ENCODE measurements at places on chromosomes 16 and 17.

- DNase-seq: no peak
Measured at GRCh38 chr16:86030116-86030515, 131.2 kb downstream of the IRF8 start.

GRCh38 chr17:32222621-32223020 lies 43.0 kb upstream of the RHBDL3 start:
- DNase-seq: no peak

GRCh38 chr17:37054894-37055293 lies 106.1 kb downstream of the AATF start:
- no peak for DNase-seq

DNA sequence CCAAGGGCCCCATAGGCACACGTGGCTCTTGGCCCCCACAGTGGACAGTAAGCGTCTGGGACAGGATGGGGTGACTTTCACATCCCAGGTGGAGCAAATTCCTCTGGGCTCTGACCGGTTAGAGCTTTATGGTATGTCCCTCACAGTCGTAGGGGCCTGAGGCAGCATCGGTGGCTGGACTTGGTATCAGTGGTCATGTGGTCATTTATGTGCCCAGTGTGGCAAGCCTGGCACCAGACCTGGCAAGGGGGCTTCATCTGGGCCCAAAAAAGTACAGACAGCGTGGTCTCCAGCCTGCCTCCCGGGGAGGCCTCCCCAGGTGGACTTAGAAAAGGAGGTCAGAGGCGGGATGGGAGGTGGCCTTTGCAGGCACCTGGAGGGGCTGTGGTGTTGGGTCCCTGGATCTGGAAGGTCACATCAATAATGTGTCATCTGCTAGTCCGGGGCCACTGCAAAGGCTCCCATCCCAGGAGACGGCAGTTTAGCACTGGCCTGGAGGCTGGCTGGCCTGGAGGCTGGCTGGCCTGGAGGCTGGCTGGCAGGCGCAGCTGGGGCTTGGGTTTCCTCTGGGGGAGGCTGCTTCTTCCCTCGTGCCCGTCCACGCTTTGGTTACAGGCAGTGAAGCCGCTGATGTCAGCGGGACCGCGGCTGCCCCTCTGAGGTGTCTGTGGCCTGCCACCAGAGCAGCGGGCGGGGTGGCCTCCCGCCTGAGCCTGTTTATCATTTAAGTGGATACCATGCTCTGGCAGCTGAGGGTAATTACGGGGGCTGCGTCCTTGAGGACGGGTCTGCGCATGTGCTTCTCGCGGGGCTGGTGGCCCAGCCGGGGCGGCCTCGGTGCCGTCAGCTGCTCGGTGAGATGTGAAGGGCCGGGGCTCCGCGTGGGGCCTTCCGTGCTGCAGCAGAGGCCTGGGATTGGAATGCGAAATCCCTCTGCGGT lies 20.7 kb upstream of the CBX4 start:
- DNase-seq: no peak

DNA sequence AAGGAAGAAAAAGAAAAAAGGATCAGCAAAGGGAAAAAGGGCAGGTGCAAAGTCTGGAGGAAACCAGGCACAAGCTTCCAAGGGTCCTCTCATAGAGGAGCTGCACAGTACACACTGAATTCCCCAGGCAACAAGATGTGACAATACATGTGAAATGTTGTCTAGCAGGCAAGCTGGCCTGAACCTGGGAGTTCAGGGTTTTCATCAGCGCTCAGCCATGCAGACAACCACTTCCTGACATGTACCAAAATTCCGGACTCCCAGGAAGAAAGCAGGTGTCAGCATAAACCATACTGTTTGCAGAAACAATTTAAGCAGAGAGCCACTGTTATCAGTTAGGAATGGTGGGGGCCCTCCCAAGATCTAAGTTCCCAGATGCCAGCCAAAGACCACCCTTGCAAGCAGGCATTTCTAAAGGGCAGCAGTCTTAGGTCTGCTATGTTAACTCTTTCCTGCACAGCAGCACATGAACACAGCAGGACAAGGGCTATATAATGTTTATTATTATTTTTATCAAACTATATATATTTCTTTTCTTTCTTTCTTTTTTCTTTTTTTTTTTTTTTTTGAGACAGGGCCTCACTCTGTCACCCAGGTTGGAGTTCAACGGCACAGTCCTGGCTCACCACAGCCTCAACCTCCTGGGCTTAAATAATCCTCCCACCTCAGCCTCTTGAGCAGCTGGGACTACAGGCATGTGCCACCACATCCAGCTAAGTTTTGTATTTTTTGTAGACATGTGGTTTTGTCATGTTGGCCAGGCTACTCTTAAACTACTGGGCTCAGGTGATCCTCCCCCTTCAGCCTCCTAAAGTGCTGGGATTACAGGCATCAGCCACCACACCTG lies 10.1 kb downstream of the TK2 start:
- no peak for DNase-seq

DNA sequence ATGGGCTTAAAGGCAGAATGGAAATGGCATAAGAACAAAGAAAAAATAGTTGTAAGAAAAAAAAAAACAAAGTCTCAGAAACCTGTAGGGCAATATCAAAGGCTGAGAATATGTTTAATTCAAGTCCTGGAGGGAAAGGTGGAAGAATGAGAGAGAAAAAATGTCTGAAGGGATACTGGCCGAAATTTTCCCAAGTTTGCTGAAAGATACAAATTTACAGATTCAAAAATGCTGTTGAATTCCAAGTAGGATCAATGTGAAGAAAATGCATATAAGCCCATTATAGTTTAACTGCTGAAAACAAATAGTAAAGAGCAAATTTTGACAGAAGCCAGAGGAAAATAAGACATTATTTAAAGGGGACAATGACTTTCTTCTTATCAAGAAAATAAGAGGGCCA lies 6.6 kb upstream of the USP22 start:
- no peak for DNase-seq

- no peak for DNase-seq
Measured at GRCh38 chr17:81434072-81434471, 38.8 kb downstream of the BAHCC1 start.

GRCh38 chr17:56898874-56899273 lies 15.0 kb downstream of the TRIM25 start:
- DNase-seq: no peak

GRCh38 chr17:70916469-70916868 lies 747.1 kb downstream of the KCNJ2 start:
- DNase-seq: no peak

DNA sequence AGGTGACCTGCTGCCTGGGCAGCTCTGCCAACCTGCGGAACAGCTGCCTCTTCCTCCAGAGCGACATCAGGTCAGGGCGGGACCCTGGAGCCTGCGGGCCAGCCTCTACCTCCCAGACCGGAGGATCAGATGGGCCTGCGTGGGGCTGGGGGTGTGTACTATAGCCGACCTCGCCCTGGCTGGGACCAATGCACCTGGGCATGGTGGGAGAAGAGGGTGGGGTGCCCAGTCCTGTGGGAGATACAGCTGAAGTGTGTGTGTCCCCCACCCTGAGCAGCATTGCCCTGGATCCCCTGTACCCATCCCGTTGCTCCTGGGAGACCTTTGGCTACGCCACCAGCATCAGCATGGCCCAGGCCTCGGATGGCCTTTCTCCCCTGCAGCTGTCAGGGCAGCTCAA lies 19.3 kb downstream of the CASKIN2 start:
- no peak for DNase-seq

DNA sequence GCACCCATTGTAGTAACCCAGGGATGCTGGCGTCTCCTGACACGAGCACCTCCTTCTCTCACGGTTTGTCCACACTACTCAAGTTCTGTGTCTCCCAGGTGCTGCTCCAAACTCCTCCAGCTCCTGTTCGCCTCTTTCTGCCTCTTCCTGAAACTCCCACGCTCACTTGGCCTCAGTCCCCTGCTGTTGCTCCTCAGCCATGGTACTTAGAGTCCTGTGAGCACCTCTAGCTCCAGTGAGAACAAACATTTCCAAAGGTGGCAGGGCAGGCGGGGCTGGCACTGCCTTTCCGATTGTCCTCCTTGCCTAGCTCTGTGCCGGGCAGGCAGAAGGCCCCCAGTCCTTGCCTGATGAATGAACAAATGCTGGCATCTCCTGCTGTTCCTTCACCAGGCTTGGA lies 146.1 kb downstream of the SDK2 start:
- no peak for DNase-seq

- DNase-seq: peak; percentile 56
Measured at GRCh38 chr17:50902372-50903353, 36.5 kb upstream of the TOB1 start.

DNA sequence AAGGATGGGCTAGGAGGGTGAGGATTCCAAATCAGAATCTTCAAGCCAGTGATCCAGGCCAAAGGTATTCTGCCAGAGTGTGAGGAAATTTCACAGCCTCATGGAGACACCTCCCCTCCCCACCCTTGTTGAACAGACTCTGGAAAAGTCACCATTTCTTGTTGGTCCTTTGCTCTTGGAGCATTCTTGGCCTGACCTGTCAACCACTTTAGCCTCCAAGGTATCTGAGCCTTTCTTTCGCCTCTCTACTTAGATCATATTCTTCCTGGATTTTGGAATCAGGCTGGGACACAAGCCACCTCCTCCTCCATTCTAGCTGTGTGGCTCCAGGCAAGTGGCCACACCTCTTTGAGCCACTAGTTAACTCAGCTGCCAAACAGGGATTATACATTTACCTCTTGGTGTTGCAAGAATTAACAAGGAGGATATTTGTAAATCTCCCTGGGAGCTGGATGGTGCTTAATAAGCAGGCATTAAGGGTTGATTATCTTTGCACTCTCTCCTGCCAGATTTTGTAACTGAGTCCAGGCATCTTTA lies 193.5 kb downstream of the WWOX start:
- no peak for DNase-seq

DNA sequence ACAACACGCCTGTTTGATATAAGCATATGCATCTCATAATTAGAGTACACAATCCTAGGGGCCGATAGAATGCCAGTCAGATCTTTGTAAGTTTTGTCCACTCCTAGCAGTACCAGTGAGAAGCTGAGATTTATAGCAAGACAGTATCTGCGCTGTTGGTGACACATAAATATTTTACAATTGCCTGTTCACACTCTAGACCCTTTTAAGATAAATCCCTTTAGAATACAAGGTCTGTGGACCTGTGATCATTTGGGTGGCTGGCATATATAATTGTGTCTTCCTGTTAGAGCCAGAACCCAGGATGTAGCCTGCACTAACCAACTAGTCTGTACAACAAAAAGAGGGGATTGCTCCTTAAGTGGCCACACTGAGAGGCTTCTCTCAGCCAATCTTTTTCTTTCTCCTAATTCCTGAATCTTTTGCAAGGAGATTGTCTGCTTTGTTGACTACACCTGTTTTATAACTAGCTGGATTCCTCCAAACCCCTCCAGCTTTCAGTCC lies 74.7 kb downstream of the WIPI1 start:
- no peak for DNase-seq

DNA sequence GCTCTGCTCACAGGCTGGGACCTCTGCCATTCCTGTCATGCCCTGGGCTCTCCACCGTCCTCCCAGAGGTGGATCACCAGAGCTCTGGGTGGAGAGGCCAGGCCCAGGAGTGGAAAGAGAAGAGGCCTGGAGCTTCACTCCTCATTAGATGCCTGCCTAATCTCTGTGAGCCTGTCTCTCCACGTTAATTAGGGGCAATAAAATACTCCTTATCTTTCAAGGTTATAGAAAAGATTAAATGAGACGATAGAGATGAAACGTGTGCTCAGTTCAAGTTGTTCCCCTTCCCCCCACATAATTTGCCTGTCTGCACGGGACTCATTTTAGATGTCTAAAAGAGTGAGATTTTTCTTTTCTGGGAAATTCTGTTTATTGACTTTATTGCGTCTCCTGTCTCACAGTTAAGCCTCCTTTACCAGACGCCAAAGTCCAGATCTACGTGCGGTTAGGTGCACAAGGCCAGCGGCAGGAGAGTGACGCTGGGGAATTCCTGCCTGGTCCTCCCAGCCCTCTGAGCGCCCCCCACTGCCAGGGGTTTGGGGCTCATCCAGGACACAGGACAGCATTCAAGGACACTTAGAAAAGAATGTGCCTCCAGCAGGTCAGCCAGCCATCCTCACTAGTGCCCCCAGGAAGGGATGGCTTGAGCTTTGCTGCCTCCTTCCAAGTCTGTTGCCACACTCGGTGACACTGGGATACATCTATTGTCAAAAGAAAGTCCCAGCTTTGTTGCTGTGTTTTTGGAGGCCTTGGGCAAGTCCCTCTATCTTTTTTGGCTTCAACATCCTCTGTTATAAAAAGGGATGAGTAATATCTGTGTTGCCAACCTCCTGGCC lies 42.3 kb downstream of the TBX4 start:
- DNase-seq: no peak

DNA sequence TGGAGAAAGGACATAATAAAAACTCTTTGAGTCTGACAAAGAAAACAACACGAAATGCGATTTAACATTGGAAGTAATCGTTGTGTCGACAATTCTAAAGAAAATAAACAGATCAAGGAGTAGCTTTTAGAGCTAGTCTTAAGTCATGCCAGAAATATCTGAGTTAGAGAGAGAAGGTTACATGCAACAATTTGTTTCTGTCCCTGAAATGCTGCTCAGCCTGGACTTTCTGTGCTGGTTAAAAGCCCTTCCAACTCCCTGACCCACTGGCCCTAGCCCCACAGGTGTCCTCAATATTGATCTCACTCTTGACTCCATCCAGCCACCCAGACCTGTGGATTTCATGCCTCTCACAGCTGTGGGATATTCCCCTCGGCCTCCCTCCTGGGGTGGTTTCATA lies 33.2 kb upstream of the TEX2 start:
- no peak for DNase-seq

- no peak for DNase-seq
Measured at GRCh38 chr16:27464626-27465482, 62.9 kb downstream of the IL21R start.

- no peak for DNase-seq
Measured at GRCh38 chr16:10679921-10680320, 14.8 kb downstream of the TEKT5 start.

- peak; percentile 78 for DNase-seq
Measured at GRCh38 chr17:59620518-59621259, 994 bp downstream of the CLTC start.

DNA sequence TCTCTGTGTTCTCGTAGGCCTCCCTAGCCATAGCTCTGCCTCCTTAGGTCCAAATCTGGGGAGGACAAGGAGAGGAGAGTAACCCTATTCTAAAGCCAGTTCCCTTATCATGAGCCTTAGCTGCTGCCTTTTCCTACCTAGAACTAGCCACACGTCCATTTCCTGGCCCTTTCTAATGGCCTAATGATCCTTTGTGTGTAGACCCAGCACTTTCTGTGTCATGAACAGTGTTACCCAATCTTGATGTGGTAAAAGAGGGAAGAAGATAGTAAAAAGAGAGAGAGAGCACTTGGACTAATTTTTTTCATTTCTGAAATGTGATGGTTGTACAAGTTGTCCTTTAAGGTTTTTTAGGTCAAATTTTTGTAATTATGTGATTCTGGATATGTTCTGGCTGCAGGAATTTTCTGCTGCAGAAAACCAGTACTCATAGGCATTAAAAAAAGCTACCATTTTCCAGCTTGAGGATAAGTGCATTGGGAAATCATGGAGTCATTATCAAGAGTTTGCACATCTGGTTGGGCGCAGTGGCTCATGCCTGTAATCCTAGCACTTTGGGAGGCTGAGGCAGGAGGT lies 18.2 kb downstream of the CASC3 start:
- no peak for DNase-seq

- DNase-seq: no peak
Measured at GRCh38 chr17:73749337-73749823, 105.1 kb upstream of the SDK2 start.

Measured in T-helper 2 cell (primary cell).